ENCODE measurements at places on chromosomes 3 and 15.

DNA sequence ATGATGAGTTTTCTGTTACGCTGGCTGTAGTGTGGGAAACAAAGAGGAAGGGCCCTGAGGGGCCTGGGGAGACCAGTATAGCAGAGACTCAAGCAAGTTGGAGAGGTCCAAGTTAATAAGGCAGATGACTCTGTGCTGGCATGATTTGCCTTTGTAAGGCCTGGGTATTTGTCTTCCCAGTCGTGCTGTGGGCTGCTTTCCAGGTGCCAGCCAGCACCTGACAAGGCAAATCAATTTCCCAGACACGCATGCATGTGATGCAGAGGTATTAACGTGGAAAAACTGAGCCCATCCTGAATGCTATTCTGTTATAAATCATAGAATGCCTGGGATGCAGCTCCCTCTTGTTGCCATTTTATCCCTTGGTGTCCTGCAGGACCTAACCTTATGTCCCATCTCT, 175.6 kb downstream of the MFSD1 start:
- DNase-seq, result no peak

GRCh38 chr3:10334459-10334858, 13.5 kb upstream of the SEC13 start:
- no peak for DNase-seq

- DNase-seq, result no peak
These were observed 5.7 kb downstream of the THBS1 start for GRCh38 chr15:39586387-39587095.

GRCh38 chr3:72800869-72801268, 47.4 kb downstream of the SHQ1 start:
- DNase-seq, result no peak

DNA sequence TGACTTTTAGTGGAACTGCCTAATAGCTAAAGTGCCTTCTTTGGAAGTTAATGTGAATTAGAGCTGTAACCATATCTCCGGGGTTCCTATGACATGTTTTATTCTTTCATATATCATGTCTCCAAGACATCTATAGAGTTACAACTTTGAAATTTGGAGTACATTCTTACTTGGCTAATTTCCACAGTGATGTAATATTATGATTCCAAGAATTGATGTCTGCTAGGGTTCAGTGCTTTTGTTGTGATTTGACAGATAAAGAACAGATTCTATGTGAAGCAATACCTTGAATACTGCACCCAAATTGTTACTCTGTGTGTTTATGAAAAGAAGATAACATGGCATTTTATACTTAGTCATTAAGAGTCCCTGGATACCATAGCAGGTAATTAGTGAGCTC, 934.3 kb downstream of the NTRK3 start:
- DNase-seq, result no peak

- no peak for DNase-seq
These were observed 89.3 kb downstream of the CCNL1 start for GRCh38 chr3:157070678-157070999.

GRCh38 chr3:100993309-100993708, at the start of gene ABI3BP:
Gene ABI3BP, minus strand, starts transcription at chr3:100993421. Its CDS starts 37 bp downstream, at chr3:100993384.
- peak; percentile 1 for DNase-seq

GRCh38 chr15:63481105-63481810, 23.1 kb upstream of the USP3 start:
- DNase-seq, result no peak

DNA sequence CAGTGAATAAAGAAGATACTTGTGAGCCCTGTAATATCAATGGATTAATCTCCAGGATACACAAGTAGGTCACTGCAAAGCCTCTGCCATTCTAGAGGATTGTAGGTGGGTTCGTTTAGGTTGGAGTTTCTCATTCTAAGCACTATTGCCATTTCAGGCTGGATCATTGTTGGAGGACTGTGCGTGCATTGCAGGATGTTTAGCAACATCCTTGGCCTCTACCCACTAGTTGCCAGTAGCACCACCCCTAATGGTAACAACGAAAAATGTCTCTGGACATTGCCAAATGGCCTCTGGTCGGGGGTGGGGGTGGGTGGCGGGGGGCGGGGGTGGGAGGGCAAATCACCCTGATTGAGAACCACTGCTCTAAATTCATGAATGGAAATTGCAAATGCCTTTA, 4.9 kb upstream of the IFT57 start:
- no peak for DNase-seq

GRCh38 chr3:73530022-73530396, 94.7 kb downstream of the PDZRN3 start:
- DNase-seq, result no peak

- DNase-seq, result no peak
These were observed 45.1 kb upstream of the RSL24D1 start for GRCh38 chr15:55241891-55242290.

GRCh38 chr3:184078851-184079250, 18.0 kb upstream of the HTR3E start:
- no peak for DNase-seq

GRCh38 chr15:77656294-77656693, 23.6 kb upstream of the LINGO1 start:
- DNase-seq, result no peak

- DNase-seq, result no peak
These were observed 20.6 kb upstream of the SPTBN5 start for GRCh38 chr15:41914411-41914810.

Measured in stimulated activated CD4-positive, alpha-beta T cell treated with anti-CD3 and anti-CD28 coated beads, Interleukin-12 subunit alpha, Interleukin-12 subunit beta, amount 100 ng/mL, for 4 hours (primary cell).